Renal cortical epithelial cell (primary cell): ENCODE measurements at places on chromosomes 3 and 15.

DNA sequence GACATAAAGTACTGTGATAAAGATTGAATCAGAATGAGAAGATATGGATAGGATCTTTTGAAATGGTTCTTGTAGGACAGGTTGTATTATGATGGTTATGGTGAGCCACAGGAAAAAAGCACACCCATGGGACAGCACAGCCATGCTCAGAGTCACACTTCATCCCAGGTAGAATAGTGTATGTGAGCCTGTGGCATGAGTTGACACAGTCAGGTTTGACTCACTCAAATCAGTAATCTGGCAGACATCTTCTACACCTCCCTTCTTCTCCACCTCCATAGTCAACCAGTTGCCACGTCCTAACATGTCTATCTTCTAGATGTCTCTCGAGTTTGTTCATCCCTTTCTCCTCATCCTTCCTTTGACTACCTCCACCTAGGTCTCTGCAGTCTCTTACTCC is 176.0 kb downstream of the RBMS3 start:
- DNase-seq = no peak

DNA sequence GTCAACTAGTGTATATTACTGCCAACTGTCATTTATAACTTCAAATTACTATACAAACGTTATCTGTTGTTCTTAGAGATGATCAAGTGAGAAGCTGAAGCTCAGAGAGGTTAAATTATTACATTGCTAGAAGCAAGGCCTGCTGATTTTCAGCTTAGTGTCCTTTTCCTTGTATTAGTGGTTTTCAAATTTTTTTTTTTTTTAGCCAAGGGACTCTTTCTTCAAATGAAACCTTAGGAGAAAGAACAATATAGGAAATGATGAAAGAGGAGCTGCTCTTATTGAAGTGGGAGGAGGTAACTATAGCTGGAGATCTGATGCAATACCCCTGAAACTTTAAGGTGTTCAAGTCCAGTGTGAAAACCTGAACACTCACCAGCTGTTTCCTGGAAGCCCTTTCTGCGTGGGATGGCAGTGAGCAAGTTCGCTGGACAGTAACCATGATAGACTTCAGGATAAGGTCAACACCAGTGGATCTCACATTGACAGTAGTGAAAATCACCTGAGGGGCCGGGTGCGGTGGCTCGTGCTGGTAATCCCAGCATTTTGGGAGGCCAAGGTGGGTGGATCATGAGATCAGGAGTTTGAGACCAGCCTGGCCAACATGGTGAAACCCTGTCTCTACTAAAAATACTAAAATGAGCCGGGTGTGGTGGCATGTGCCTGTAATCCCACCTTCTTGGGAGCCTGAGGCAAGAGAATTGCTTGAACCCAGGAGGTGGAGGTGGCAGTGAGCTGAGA is 376.2 kb downstream of the EDEM1 start:
- no peak for DNase-seq

DNA sequence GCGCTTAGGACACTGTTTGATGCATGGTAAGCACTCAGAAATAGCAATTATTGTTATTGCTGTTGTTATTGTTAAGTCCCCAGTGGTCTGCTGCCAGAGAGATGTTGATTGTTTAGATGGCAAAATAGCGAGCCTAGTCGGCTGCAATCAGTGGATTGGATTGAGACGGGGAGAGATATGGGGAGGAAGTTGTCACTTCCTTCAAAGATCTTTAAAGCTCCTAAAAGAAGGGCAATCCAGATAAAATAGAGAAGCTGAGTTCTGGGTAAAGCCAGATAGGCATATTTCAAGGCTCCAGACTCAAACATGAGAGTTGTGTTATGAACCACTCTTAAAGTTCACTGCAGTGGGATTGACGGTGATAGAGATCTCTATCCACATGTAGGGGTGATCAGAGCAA is 64.5 kb downstream of the RYR3 start:
- no peak for DNase-seq

GRCh38 chr3:71225951-71226564 is 357.5 kb downstream of the FOXP1 start:
- DNase-seq = no peak

DNA sequence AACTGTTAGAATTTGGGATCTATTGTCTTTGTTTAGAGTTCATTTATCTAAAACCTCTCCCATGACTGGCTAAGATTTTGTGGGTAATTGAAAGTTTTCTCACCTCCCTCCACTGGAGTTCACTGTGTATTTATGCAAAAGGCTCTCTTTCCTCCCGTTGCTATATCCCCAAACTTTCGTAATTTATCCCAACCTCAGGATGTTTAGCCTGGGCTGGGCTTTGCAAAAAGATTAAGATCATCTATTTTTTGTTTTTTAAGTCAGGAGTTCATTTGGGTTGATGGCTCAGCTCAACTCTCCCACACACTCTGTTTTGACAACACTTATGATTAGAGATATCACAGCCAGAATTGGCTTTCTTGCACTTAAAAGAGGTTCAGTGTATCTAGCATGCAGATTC is 27.0 kb downstream of the SUCNR1 start:
- no peak for DNase-seq

- no peak for DNase-seq
Measured at GRCh38 chr3:177676148-177676547, 478.9 kb upstream of the TBL1XR1 start.

DNA sequence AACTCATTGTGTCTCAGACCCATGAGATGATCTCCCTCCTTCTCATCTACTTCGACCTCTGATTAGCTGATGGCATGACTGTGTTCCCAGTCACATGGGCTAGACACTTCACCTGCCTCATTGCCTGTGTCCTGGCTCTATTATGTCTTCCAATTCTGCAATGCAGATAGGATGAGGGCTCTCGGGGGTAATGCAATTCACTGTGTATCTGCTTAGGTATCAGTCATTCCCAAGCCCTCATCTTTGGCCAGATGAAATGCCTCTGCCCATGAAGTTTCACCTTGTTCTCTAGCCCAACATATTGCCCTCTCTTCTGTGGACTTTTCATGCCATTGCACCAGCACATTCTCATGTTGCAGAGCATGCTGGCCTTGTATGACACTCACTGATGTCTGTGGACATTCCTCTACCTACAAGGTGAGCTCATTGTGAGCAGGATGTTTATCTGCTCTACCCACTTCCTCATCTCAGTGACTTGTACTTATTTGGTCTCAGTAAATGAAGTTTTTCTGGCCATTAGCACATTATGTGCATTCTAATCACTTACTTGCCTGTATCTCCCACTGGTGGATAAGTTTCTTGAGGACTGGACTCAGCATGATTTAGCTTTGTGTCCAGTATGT is 32.3 kb downstream of the MOBP start:
- DNase-seq = peak; percentile 5

- no peak for DNase-seq
Measured at GRCh38 chr15:75338661-75339240, 2.9 kb downstream of the COMMD4 start.

GRCh38 chr3:61233746-61234145 is 17.5 kb downstream of the FHIT start:
- peak; percentile 98 for DNase-seq

DNA sequence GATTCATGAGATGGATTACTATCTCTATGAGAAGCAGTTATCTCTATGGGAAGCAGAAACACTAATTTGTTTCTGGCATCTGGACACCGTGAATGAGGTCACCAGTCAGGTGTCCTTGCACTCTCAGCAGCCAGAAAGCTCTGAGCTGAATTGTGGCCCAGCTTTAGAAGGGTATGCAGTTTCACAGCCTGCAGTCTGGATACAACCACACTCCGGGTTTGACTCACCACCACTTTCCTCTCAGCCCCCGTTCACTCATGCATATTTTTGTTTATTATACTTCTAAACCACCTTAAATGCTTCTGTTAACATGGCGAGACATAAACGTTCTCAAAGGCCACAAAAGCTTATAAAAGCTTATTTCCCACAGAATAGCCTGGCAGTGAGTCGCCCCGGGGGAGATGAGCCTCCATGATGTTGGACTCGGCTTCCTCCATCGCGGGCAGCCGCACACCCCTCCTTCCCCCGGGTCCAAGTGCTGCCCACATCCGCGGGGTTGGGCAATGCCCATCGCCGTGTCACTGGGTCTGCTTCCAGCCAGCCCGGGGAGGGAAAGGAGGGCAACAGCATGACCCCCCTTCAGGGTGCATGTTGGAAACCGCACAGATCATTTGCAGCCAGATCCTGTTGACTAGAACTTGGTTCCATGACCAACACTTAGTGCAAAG is 16.8 kb upstream of the SLC41A3 start:
- DNase-seq = peak; percentile 17

DNA sequence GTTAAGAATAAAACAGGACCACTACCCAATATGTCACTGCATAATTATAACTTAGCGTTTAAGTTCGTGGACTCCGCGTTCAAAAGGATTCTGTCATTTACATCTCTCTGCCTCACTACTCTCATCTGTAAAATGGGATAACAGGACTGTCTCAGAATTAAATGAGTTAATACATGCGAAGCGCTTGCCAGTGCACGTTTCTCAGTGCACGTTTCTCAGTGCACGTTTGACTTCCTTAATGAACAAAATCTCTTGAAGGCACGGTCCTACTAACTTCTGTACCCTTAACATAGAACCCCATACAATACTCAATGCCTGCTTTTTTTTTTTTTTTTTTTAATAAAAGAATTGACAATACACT is 499 bp downstream of the RABL3 start:
- DNase-seq = peak; percentile 37

DNA sequence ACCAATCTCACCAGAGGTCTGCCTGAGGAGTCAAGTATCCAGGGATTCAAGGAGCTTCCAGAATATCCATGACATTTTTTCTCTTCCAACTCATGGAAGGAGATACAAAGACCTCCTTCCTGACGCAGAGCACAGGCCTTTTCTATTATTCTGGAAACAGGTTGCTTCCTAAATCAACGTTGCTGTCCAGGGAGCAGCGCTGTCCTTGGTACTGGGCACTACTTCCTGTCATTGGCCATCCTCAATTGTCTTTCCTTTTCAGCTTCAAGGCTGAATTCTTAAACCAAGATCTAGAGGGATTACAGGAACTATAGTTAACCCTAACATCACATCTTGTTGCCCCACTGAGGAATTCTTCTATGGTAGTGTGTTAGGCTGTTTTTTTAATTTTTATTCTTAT is 50.4 kb upstream of the TBC1D21 start:
- DNase-seq = peak; percentile 38

GRCh38 chr3:45345846-45346580 is 42.4 kb upstream of the LARS2 start:
- DNase-seq = no peak

- peak; percentile 45 for DNase-seq
Measured at GRCh38 chr3:172044833-172045585, 5.6 kb downstream of the FNDC3B start.

DNA sequence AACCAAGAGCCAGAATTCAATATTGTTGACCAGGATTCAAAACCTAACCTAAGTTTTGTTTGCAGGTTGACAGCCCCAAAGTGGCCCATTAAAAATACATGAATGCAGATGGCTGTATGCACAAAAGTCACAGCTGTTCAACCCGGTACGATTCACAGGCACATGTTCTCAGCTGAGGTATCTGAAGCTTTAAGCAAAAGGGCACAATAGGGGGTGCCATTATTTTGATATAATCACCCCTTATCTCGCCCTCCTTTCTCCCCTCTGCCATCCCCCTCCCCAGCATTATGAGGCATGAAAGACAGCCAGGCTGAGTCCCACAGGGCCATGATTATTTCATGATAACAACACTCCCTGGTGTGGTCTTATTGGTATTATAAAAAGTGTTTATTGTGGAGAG is 264.9 kb downstream of the EBLN2 start:
- no peak for DNase-seq

- no peak for DNase-seq
Measured at GRCh38 chr15:98898122-98898521, 109.5 kb downstream of the PGPEP1L start.

- no peak for DNase-seq
Measured at GRCh38 chr3:126529585-126530170, 5.7 kb downstream of the CHST13 start.

GRCh38 chr15:70762469-70763119 is 764 bp downstream of the UACA start:
- DNase-seq = no peak

GRCh38 chr15:65038836-65039235 is 6.4 kb upstream of the SLC51B start:
- DNase-seq = no peak

- DNase-seq = no peak
Measured at GRCh38 chr3:90062016-90062415, 954.6 kb downstream of the EPHA3 start.

DNA sequence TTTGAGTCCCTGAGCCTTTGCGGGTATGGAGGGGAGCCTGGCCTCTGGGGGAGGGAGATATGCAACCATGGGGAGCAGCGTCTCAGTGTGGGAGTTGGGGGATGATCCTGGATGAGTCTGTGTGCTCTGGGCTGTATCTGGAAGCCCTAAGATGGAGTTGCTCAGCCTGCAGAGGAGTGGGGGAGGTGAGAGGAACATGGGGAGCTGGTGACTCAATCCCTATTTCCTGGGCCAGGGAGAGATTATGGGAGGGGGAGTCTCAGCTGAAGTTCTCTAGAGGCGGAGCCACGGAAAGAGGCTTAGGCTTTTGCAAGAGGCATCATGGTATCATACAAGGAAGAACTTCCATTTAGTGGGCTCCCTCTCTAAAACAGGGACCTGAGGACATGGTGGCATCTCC is 59.5 kb upstream of the TMEM115 start:
- peak; percentile 1 for DNase-seq

- DNase-seq = no peak
Measured at GRCh38 chr3:113952921-113953320, 5.1 kb downstream of the ZDHHC23 start.

GRCh38 chr3:109275702-109276293 is 40.5 kb downstream of the DPPA2 start:
- DNase-seq = peak; percentile 47

- no peak for DNase-seq
Measured at GRCh38 chr3:9301091-9301490, 51.6 kb upstream of the SRGAP3 start.

GRCh38 chr3:170352936-170353335 is 4.6 kb upstream of the SKIL start:
- no peak for DNase-seq

DNA sequence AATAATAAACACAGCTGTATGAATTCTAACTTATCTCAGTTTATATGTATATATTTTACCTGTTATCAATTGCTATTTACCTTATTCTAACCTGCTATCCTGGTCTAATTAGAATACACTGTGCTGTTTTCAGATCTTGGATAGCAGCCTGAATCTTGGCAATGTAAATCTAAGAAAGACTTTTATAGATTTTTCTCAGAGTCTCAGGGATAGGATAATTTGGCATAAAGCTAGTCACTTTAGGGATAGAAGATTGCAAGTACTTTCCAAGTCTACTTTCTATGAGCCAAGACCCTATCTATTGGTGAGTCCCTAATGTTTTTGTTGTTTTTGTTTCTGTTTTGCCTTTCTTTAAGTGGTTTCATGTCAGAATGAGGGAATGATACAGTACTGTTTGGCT is 695.7 kb downstream of the NAALADL2 start:
- no peak for DNase-seq
